ENCODE measurements at places on chromosomes 16 and 17.

DNA sequence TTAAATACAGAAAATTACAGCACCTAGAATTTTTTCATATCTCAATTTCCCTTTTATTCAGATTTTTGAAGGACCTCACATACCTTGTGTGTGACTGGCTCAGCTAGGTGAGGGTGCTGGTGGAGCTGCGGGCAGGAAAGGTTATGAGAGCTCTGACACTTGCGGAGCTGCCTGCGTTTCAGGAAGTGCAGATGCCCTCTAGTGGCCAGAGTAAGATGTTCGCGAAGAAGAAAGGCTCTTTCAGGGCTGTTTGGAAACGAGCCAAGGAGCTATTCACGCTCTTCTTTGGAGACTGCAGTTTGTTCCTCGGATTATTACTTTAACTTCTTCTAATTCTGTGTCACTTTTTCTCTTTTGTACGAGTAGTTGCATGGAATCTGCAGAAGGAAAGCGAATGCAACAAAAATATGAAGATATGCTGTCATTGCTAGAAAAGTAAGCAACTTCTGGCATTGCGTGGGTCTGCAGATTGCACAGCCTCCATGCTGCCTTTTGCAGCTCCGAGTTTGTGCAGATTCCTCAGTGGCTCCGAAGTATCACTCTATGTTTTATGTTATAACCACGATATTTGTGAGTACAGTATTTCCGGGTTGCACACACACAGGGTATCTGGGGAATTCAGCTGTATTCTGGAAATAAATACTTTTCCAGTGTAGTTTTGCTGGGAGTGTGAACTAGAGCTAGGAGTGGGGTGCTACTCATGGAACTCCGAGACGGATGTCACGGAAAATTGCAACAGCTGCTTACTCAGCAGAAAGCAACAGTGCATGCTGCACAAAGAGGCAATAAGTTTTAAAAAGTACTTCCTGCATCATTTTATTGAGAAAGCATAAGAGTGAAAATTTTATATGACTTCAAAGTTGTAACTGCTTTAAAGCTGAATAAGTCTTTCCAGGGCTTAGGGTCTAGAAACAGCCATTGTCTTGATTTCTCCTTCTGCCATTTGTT is 46.3 kb downstream of the DNAH9 start:
- DNase-seq = peak; percentile 13

DNA sequence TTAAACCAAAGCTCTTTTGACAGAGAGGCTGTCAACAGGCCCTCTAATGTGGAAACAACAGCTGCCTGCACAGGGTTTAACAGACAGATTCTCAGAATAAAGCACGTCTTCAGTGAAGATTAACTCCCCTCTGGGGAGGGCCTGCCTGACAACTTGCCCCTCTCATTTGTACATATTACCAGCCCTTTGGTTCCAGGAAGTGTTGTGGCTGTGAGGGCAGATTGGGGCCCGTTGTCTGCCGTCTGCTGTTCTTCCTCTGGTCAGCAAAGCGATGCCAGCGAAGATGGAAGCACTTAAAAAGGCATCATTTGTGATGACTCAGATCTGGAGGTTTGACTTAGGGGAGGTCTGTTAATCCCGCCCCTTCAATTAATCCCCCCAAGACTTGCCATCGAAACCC is 177.0 kb upstream of the IRX6 start:
- no peak for DNase-seq

GRCh38 chr17:59105852-59106462 is 723 bp downstream of the TRIM37 start:
- peak; percentile 72 for DNase-seq

GRCh38 chr16:57977418-57978069 is 6.6 kb upstream of the CNGB1 start:
- DNase-seq = no peak

DNA sequence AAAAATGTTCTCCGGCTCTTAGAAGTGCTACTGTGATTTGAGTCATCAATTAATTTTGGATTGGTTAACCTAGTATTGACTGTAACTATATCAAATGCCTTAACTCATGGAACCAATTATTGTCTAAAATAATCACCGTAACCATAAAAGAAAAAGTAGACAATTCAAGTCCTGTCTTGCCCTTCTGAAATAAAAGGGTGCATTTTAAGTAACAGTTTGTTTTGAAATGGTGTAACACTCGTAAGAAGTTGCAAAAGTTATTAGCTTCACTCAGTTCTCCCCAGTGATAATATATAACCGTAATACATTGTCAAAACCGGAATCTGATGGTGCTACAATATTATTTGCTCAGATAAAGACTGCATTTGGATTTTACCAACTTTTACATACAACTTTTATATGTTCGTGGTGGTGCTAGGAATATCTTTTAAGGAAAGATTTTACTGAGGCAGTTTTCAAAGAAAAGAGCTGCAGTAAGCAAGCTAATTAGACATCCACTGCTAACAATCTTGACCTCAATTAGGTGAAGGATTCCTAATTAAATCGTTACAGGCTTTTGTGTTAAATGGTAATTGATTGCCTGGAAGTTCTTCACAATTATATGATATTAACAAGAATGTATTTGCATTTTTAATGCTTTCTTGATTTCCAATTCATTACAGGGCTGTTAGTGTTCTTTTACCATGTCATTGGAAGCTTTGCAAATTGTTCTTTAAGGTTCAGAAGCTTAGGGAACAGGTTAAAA is 413.1 kb upstream of the MON1B start:
- no peak for DNase-seq

- DNase-seq = no peak
Measured at GRCh38 chr17:27804113-27804512, 3.8 kb upstream of the NOS2 start.

- DNase-seq = peak; percentile 2
Measured at GRCh38 chr16:19380328-19380727, 37.4 kb upstream of the TMC5 start.

- DNase-seq = no peak
Measured at GRCh38 chr17:76004750-76005262, 4.2 kb downstream of the CDK3 start.

DNA sequence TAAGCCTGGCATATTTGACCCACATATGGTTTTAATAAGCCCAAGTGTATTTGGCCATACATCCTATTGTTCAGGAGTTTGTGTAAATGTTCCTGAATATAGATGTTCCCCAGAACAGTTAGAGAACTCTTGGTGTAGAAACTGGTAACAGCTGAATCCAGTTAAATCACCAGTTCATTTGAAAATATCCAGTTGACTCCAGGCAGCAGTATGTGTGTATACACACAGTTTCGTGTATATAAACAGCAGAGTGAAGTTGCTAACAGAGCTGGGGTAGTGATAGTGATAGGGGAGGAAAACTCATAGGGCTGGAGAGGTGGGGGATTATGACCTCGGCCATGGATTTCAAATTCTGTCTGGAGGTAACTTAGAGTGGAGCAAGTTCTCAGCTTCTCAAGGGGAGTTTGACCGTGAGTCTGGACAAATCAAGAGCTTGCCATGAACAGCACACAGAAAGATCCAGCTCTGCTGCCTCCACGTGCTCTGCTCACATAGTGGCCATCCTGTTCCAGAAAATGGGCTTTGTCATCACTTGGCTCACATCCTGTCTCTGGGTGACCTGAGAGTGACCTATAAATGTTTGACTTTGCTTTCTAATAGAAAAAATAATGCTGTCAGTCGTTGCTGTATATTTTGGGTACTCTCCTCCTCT is 30.6 kb upstream of the MMD start:
- DNase-seq = no peak

DNA sequence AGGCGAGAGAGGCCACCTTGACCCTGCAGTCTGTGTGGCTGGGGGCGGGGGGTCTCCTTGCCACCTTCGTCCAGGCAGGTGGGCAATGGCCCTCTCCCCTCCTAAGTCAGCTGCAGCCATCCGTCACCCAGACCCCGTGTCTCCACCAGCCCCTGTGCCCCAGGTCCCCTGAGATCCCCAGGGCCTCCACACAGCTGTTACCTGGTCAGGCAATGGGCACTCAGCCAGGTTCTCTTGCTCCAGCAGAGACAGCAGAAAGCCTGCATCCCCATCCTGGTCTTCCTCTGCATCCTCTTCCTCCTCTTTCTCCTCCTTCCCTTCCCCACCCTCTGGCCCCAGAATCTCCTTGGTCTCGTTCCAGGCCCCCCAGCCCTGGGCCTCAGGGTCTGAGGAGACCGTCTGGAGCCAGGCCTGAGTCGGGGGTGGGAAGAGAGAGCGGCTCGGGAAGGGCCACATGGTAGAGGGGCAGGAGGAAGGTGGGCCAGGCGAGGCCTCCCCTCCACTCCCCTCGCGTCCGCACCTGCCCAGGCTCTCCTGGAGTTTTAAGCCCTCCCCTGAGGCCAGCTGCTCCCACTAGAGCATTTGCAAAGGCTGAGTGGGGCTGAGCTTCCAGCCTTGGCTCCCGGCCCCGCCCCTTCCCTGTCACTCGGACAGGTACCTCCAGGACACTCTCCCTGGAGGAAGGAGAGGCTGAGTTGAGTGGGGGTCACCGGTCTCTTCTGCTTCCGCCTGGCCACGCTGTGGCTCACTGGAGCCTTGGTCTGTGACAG is at the start of gene PABPN1L:
Gene PABPN1L (minus strand): TSS at position 510 of the 770 bp plus-strand sequence. CDS start 54 bp downstream, at position 456.
- DNase-seq = no peak

GRCh38 chr17:27654136-27654535 is 23.1 kb downstream of the LGALS9 start:
- DNase-seq = no peak

DNA sequence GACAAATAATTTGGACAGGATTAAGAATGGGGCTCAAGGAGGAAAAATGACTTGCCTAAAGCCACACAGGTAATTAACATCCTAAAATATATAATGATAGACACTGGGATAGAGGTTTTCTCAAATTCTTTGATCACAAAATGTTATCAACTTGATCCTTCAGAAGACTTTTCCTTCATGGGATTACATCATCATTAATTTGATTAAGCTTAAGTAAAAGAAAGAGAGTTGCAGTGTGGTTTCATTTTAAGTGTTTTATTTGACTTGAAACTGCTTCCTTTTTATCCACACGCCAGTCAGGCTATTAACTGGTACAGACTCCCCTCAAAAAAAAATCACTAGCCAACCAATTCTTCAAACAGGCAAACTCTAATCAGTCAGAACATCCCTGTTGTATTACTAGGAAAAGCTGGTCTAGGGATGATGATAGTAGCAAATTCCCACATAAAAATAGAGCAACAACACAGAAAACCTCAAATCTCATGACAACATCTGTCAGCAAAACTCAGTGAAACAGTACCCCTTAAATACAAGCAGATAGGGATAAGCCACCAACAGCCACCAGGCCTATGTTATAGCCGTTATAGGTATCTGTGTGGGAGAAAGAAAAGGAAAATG is 32.5 kb downstream of the AKAP10 start:
- DNase-seq = no peak

- DNase-seq = no peak
Measured at GRCh38 chr16:76204249-76204648, 73.0 kb upstream of the CNTNAP4 start.

DNA sequence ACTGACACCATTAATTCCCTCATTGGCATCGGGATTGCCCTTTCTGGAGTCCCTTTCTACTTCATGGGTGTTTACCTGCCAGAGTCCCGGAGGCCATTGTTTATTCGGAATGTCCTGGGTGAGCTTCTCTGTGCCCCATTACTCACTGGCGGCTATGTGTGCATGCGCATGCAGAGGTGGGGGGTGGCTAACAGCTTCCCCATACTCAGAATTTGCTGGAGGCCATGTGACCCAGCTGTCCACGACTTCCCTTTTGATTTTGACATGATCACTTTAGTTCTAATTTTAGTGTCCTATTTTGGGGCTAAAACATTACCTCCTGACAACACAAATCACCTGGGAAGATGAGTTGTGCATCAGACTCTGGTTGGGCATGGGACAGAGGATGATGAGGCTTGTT is 14.1 kb downstream of the SLC7A6OS start:
- no peak for DNase-seq

All from CD4-positive, alpha-beta T cell treated with Interleukin-2 at 100 ng/mL for 4 hours (primary cell).